Karpas-422 (cell line): ENCODE measurements at places on chromosomes 12 and 14. TPM values are rescaled to one million over a fixed set of nuclear protein-coding genes. Genes with fewer than 3 reads are reported as not detected.
A peak's percentile ranks its signal among the peaks of the same experiment; 100 is the strongest.

- H3K36me3 ChIP-seq, result no peaks in the 10 kb centered on the region
- no peak overlapping the region for H3K27ac ChIP-seq
- H3K27me3 ChIP-seq, result no peaks in the 10 kb centered on the region
- no peak for DNase-seq
- H3K4me1 ChIP-seq, result no peaks in the 10 kb centered on the region
Observed at GRCh38 chr14:99270458-99271220, 1.4 kb downstream of the BCL11B start.

GRCh38 chr14:25041484-25041883, 8.5 kb downstream of the STXBP6 start:
- no peaks in the 10 kb centered on the region for H3K27me3 ChIP-seq
- no peak overlapping the region for H3K27ac ChIP-seq
- no peaks in the 10 kb centered on the region for H3K36me3 ChIP-seq
- no peak overlapping the region for H3K4me3 ChIP-seq
- H3K4me1 ChIP-seq, result no peaks in the 10 kb centered on the region
- DNase-seq, result no peak

GRCh38 chr14:28130610-28131284, 635.8 kb upstream of the FOXG1 start:
- no peak overlapping the region for H3K4me3 ChIP-seq
- no peaks in the 10 kb centered on the region for H3K27me3 ChIP-seq
- no peaks in the 10 kb centered on the region for H3K4me1 ChIP-seq
- H3K27ac ChIP-seq, result no peak overlapping the region
- no peaks in the 10 kb centered on the region for H3K36me3 ChIP-seq
- no peak for DNase-seq

DNA sequence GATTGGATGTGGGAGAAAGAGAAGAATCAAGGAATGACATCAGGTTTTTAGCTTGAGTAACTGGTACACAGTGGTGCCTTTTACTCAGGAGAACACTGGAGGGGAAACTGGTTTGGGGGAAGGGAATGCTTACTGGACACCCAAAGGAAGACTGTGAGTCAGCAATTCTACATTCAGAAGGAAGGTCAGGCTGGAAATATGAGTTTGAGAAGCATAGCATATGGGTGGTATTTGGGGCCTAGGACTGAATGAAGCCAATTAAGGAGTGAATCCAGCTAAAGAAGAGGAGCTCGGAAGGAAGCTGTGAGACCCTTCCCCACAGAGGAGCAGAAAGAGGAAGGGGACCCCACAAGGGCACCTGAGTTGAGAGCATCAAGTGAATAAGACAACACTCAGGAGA, 35.4 kb downstream of the DMAC2L start:
- no peaks in the 10 kb centered on the region for H3K27me3 ChIP-seq
- H3K27ac ChIP-seq, result no peak overlapping the region
- peaks cover 34% of the 10 kb centered on the region for H3K4me1 ChIP-seq
- DNase-seq, result no peak
- H3K36me3 ChIP-seq, result no peaks in the 10 kb centered on the region
- no peak overlapping the region for H3K4me3 ChIP-seq

- H3K4me1 ChIP-seq, result peaks cover 47% of the 10 kb centered on the region
- no peaks in the 10 kb centered on the region for H3K27me3 ChIP-seq
- no peak for DNase-seq
- H3K4me3 ChIP-seq, result no peak overlapping the region
- no peak overlapping the region for H3K27ac ChIP-seq
- peaks cover 56% of the 10 kb centered on the region for H3K36me3 ChIP-seq
Observed at GRCh38 chr14:51244591-51244990, 4.5 kb downstream of the TMX1 start.

DNA sequence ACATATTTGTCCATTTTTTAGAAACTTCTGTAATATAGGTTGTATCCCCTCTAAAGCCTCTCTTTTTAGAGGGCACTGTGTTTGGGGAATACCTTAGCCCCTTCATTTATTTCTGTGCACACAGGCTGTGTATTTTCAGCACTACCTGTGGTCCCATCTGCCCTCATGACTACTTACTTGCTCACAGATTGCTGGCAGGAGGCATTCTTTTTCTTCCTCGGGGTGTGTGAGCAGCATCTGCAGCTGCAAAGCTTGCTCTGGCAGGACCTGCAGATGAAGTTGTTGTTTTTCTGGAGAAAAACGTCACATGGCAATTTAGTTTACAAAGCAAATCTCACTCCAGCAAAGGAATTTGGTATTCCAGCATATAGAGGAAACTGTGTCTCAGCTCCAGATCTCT, 24.3 kb downstream of the ANG start:
- no peaks in the 10 kb centered on the region for H3K36me3 ChIP-seq
- DNase-seq, result no peak
- H3K27me3 ChIP-seq, result no peaks in the 10 kb centered on the region
- no peak overlapping the region for H3K4me3 ChIP-seq
- H3K4me1 ChIP-seq, result no peaks in the 10 kb centered on the region

DNA sequence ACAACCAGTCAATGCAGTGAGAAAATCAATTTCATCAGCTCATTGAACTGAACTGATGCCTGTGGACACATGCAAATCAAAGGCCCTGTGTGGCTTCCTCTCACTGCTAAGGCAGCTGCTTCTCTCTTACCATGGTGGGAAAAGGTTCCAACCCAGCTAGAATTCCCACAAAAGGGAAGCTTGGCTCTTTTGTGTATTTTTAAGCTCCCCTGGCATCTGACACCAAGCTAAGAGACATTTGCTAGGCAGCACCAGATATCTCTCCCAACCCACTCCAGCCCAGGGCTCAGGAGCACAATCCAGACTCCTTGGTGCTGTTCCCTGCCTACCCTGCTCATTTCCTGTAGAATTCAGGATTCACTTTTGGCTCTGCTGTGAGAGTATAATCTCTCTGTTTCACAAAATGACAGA, 129.6 kb downstream of the GXYLT1 start:
- no peak overlapping the region for H3K4me3 ChIP-seq
- no peaks in the 10 kb centered on the region for H3K36me3 ChIP-seq
- DNase-seq, result no peak
- H3K27me3 ChIP-seq, result no peaks in the 10 kb centered on the region
- H3K27ac ChIP-seq, result no peak overlapping the region

DNA sequence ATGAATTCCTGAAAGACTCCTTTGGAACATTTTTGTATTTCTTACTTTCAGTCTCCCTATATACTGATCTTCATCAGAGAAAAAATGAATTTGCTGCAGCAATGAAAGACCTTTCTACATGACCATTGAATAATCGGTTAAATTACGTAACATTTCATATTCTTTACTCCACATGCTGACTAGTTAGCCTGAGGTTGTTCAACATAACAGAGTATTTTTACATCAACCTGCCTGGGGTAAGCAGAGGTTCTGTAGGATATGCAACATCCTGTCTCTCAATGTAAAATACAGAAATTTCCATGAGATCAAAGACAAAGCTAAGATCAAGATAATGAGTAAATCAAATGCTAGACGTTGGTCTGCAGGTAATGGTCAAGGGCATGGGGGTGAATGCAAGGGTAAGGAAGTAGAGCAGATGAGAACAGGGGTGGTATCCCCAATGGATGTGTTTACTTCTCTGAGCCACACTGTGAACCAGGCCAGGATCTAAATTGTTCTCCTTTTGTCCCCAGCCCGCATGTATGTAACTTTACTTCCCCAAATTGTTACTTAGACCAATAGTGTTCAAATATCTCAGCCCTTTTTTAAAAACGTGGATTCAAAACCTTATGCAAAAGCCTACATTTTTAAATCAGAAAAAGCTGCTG, 45.4 kb downstream of the DUSP6 start:
- no peak overlapping the region for H3K27ac ChIP-seq
- H3K36me3 ChIP-seq, result no peaks in the 10 kb centered on the region
- peak; percentile 52 for DNase-seq
- H3K4me1 ChIP-seq, result peaks cover 16% of the 10 kb centered on the region

DNA sequence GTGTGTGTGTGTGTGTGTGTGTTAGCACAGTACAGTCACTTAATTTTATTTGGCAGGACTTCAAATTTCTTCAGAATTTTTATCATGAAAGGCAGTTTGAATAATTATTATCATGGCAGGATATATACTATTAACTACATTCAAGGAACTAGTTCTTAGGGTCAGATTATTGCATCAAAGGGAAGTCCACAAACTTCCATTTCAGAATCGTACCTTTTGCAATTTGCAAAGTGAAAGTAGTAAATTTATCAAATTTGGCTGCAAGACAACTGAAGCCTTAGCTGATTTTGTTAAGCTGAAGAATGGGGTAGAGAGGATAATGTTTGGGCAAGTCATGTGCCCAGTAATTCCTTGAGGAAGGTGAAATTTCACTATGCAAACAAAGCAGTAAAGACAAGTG, 68.2 kb downstream of the PLEKHG7 start:
- H3K4me3 ChIP-seq, result no peak overlapping the region
- DNase-seq, result no peak
- no peaks in the 10 kb centered on the region; the same call in 1 of the 2 replicates for H3K36me3 ChIP-seq
- H3K27ac ChIP-seq, result no peak overlapping the region
- no peaks in the 10 kb centered on the region for H3K27me3 ChIP-seq

GRCh38 chr12:92096346-92097136, 49.1 kb downstream of the BTG1 start:
- no peak overlapping the region for H3K27ac ChIP-seq
- H3K4me3 ChIP-seq, result no peak overlapping the region
- H3K4me1 ChIP-seq, result no peaks in the 10 kb centered on the region
- no peaks in the 10 kb centered on the region for H3K27me3 ChIP-seq

DNA sequence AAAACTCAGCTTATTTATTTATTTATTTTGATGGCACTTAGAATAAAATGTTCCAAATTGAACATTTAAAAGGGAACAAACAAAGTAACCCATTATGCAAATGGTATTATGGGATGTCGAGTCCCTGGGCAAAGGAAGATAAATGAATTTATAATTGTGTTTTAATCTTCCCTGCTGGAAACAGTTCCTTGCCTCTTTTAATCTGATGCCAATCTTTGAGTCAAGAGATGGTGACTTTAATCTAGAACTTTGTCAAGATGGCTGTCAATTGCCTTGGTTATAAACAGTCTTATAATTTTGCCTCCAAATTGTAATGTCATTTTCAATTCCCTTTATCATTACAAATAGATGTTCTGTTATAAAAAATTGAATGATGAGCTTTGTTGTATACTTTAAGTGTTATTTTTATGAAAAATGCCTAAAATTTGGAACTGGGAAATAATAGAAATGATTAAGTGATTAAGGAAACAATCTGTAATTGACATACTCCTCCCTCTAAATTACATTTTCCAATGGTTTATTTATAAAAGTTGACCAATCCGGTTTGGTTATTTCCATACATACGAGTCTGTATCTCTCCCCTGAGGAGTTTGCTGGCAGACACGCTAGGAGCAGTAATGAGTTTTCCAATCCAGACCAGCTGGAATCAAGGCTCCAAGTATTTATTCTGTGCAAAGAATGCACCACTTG, 134.9 kb upstream of the FRMD6 start:
- no peak overlapping the region for H3K27ac ChIP-seq
- no peak overlapping the region for H3K4me3 ChIP-seq
- H3K36me3 ChIP-seq, result no peaks in the 10 kb centered on the region
- no peak for DNase-seq
- no peaks in the 10 kb centered on the region for H3K4me1 ChIP-seq
- H3K27me3 ChIP-seq, result no peaks in the 10 kb centered on the region

DNA sequence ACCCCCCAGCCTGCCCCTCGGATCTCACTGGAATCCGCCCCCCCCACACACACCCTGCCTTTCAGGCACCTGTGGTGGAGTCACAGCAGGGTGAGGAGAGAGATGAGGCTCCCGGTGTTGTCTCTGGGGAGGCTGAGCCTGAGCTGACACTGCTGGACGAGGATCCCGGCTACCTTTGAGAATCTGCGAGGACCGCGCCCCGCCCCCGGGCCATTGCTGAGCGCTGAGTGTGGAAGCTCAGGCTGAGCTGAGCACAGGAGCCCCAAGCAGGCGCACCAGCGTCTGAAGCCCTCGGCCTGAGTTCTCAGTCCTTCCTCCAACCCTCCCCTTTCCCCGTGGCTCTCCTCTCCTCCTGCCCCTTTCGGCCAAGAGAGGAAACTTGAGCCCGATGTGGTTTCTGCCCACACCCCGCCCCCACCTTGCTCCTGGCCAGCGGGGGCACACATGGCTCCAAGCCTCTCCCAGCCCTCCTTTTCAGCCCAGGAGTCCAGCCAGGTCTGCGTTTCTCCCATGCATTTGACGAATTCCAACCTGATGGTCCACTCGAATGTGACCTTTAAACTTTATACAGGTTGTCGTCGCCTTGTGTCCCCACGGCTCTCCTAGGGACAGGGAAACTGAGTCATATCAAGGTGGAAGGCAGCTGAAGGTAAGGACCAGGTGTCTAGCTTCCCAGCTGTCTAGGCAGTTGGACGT, at the start of gene NFE2:
Gene NFE2, minus strand, starts transcription at position 284 of the 696 bp plus-strand sequence. CDS start 5,767 bp downstream, outside the sequence.
- no peaks in the 10 kb centered on the region for H3K36me3 ChIP-seq
- H3K4me1 ChIP-seq, result peaks cover 33% of the 10 kb centered on the region
- no peak within 1 kb of the TSS for H3K27ac ChIP-seq
- H3K4me3 ChIP-seq, result no peak within 1 kb of the TSS

DNA sequence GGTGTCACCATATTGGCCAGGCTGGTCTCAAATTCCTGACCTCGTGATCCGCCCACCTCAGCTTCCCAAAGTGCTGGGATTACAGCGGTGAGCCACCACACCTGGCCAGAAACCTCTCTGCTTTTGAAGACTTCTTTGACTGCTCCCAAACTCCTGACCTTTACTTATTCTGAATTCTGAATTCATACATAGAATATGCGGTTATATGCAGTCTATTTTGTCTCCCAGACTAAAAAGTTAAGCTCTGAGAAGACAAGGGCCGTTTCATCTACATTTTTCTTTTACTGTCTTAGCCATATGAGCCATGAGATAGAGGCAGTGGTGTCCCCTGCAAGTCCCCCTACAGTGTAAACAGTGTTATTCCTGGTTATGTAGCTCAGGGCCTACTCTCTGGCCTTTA, 179.3 kb downstream of the NTF3 start:
- no peaks in the 10 kb centered on the region for H3K27me3 ChIP-seq
- no peak for DNase-seq
- no peak overlapping the region for H3K4me3 ChIP-seq
- no peak overlapping the region for H3K27ac ChIP-seq

DNA sequence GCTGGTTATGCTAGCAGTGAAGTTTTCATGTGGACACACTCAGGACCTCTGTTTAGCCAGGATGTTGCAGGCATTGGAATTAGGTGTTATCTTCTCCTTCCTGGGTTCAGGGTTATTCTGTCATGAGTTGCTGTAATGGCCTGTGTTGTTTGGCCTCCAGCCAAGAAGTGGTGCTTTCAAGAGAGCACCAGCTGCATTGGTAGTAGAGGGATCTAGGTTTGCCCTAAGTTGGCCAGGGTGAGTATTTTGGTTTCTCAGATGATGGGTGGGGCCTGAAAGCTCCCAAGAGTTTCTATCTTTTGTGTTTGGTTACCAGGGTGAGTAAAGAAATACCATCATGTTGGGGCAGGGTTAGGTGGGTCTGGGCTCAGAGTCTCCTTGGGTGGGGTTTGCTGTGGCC, 2.7 kb upstream of the GZMH start:
- no peak overlapping the region for H3K27ac ChIP-seq
- H3K36me3 ChIP-seq, result no peaks in the 10 kb centered on the region
- DNase-seq, result no peak
- no peaks in the 10 kb centered on the region for H3K4me1 ChIP-seq
- no peak overlapping the region for H3K4me3 ChIP-seq

BIN2 gene
- 5.5 and 10.0 TPM in 2 replicates for total RNA-seq

LRFN5 gene
- not detected in 2 replicates for total RNA-seq

KRT80 gene
- total RNA-seq, result not detected in 2 replicates

GARIN6 gene
- total RNA-seq, result not detected in 2 replicates

RPGRIP1 gene
- total RNA-seq, result not detected in 2 replicates

CAPS2 gene
- total RNA-seq, result 34.0 and 50.2 TPM in 2 replicates
